ENCODE measurements at places on chromosomes 12 and 14. TPM values are rescaled to one million over a fixed set of nuclear protein-coding genes. Genes with fewer than 3 reads are reported as not detected.

Gene ALG10
- polyA plus RNA-seq: 0.79 TPM

Gene PMCH
- polyA plus RNA-seq: not detected

GRCh38 chr12:44098786-44099185, 262.9 kb downstream of the TMEM117 start:
- no peak for DNase-seq

- no peak for DNase-seq
Observed at GRCh38 chr12:105334582-105334981, 4.1 kb downstream of the C12orf75 start.

GRCh38 chr12:47779943-47780504, 7.0 kb downstream of the SLC48A1 start:
- peak; percentile 58 for DNase-seq

DNA sequence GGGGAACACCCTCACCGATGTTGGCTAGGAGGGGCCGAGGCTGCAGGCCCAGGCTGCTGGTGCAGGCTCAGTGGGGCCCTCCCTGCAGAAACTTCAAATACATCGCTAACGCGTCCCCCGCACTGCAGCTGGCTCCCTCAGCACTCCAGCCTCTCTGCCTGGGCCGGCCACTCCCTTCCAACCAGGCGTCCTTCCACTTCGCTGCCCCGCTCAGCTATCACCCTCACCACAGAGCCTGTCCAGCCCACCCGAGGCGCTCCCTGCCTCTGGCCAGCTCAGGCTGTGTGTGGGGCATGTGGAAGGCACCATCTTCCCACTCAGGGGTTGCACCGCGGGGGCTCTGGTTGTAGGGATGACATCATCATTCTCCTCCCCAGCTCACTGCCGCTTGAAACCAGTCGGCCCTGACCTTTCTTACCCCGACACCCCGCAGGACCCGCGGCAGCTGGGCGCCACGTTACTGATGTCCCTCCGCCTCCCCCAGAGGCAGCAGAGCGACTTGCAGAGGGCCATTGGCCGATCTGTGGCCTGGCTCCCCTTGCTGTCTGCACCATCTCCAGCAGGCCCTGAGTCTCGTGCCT, 199.9 kb upstream of the RTL1 start:
- DNase-seq: no peak

DNA sequence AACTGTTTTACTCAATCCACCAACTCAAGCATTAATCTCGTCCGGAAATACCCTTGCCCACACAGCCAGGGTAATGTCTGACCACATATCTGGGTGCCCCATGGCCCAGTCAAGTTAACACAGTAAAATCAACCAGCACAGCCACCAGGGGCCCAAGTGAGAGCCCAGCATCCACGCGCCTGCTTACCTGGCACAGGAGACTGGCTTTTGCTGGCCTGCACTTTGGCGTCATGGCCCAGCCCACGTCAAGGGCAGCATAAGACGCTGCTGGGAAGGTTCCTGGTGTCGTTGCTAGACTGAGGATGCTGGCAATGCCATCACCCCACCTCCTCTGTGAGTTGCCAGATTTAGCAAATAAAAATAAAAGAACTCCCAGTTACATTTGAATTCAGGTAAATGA, 53.6 kb upstream of the BCL11B start:
- no peak for DNase-seq

- no peak for DNase-seq
Observed at GRCh38 chr12:114812858-114813761, 129.1 kb upstream of the TBX3 start.

DNA sequence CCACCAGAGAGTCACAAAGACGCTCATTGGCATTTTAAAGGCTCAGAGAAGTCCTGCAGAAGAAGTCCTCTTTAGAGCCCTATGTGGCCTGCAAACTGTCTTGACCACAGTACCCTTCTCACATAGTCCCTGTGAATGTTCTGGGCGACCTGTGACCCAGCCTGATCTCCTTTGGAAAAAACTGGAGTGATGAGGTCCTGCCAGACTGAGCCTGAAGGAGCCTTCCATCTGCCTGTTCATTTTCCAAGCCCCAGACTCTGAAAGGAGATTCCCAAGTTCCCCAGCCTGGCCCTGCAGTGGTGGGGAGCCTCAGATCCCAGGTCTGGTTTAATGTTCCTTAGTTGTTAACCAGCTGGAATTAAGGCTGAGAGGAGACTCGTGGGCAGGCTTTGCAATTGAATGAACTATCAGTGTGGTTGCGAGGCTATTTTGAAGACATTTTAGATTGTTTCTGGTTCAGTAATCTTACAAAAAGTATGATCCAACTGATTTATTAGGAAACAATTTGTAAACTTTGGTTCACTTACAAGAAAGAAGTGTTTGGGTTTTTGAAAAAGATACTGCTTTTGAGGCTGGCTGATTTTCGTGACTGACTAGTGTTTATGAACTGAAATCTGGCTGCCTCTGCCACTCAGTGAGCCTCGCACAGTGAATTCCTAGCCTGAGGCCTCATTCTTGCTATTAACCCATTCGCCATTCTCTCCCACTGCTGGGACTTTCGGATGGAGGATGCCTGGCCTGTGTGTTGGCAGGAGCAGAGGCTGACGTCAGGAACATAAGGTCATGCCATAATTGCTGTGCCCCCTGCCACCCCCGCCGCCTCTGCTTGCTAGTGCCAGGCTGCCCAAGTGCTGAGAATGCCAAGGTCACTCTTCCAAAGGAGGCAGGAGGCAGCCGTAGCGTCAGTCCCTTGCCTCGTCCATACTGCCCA, 249.0 kb downstream of the CACNA1C start:
- DNase-seq: peak; percentile 64

- no peak for DNase-seq
Observed at GRCh38 chr14:28589792-28590191, 176.8 kb upstream of the FOXG1 start.

DNA sequence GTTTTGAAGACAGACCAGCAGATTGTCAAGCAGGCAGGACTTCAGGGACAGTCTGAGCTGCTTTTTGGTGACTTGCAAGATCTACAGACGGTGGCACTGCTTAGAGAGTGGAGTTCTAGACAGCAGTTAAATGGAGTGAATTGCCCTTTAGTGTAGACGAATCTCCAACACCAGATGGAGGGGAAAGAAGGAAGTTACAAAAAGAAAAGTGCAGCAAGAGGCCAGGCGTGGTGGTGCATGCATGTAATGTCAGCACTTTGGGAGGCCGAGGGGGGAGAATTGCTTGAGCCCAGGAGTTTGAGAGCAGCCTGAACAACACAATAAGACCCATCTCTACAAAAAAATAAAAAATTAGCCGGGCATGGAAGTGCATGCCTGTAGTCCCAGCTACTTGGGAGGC, 8.4 kb upstream of the HHIPL1 start:
- no peak for DNase-seq

DNA sequence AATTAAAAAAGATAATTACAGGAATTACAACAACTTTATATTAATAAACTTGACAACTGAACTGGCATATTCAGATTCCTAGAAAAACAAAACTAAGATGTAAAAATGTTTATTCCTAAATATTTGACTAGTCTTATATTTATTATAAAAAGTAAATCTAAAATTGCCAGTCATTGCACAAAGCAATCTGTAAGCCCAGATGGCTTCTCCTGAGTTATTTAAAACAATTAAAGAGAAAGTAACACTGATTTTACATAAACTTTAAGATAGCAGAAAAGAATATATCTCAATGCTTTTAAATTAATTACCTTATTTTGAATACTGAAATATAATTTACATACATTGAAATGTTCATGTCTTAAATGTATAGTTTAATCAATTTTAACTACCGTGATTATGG, 434.1 kb upstream of the RPL10L start:
- DNase-seq: no peak

Measured in right cardiac atrium (tissue), 5 donors.